ENCODE measurements at places on chromosomes 7 and 10.

DNA sequence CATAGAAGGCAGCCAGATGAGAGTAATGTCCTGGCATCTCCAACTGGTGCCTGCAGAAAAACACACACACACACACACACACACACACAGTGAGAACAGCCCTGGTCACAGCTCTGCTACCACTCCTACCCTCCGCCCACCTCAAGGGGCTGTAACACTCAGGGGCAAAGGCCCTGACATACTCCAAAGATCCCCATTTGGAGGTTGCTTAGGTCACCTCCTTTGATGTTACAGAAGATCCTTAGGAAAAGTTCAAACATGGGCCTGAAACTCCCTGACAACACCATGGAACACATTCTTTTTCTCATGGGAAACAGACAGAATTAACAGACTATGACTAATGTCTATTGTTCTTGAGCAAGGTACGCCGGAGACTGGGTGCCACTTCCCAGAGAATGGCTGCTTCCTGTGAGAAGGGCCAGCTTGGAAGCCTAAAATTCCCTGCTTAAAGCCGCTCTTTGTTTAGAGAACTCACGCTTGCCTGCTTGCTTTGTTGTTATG, 27.7 kb downstream of the DENND11 start:
- DNase-seq: no peak

GRCh38 chr7:105613611-105614330, 32.5 kb upstream of the EFCAB10 start:
- DNase-seq: no peak

- no peak for DNase-seq
These were observed 104.2 kb downstream of the KIF20B start for GRCh38 chr10:89805599-89806013.

GRCh38 chr7:80027611-80028173, 106.9 kb upstream of the GNAI1 start:
- DNase-seq: no peak

GRCh38 chr10:77518241-77518909, 119.2 kb downstream of the KCNMA1 start:
- DNase-seq: no peak

DNA sequence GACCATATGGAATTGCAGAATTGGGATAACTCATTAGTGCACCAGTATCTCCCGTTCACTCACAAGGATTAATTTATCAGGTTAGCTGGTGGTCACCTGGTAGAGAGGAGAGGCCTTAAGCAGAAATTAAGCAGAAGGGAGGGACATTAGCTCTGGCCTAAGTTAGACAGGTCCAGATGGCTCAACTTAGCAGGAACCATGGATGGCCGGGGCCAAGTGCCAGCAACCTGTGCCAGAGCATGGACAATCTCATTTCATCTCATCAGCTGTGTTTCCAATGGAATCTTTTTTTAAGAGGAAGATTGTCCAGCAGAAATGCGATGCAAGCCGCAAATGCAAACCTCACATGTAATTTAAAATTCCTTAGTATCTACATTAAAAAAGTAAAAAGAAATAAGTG, 82.2 kb downstream of the JCAD start:
- DNase-seq: no peak

- no peak for DNase-seq
These were observed 169.9 kb upstream of the PPP2R2D start for GRCh38 chr10:131730771-131731497.

DNA sequence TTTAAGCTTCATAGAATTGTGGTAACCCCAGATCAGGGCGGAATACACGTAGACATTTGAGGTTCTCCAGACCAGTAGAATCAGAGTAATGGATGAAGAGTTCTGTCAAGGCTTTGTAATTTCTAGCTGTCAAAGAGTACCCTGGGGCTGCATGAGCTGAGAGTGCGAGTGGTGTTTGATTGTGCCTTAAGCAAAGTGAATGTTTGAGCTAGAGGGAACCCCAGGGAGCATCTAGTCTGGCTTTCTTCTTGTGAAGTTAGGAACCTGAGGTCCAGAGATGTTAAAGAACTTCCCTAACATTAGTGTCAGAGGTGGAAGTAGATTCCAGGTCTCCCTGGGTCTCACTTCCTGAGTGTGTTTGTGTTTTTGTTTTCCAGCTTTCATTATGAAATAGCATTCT, 212.3 kb upstream of the FZD1 start:
- no peak for DNase-seq

- no peak for DNase-seq
These were observed 24.1 kb downstream of the GET4 start for GRCh38 chr7:900331-901040.

GRCh38 chr7:79988653-79989052, 146.0 kb upstream of the GNAI1 start:
- DNase-seq: no peak

DNA sequence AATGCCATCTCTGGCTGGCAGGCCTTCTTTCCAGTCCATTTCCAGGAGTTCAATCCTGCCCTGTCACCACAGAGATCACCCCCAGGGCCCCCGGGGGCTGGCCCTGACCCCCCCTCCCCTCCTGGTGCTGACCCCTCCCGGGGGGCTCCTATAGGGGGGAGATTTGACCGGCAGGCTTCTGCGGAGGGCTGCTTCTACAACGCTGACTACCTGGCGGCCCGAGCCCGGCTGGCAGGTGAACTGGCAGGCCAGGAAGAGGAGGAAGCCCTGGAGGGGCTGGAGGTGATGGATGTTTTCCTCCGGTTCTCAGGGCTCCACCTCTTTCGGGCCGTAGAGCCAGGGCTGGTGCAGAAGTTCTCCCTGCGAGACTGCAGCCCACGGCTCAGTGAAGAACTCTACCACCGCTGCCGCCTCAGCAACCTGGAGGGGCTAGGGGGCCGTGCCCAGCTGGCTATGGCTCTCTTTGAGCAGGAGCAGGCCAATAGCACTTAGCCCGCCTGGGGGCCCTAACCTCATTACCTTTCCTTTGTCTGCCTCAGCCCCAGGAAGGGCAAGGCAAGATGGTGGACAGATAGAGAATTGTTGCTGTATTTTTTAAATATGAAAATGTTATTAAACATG, 6.0 kb downstream of the CHPF2 start:
- no peak for DNase-seq

GRCh38 chr7:156456503-156457115, 184.0 kb upstream of the RNF32 start:
- DNase-seq: no peak

GRCh38 chr10:97863808-97864207, 14.2 kb downstream of the GOLGA7B start:
- no peak for DNase-seq

GRCh38 chr10:120614680-120615079, 157.7 kb downstream of the PLPP4 start:
- DNase-seq: no peak

DNA sequence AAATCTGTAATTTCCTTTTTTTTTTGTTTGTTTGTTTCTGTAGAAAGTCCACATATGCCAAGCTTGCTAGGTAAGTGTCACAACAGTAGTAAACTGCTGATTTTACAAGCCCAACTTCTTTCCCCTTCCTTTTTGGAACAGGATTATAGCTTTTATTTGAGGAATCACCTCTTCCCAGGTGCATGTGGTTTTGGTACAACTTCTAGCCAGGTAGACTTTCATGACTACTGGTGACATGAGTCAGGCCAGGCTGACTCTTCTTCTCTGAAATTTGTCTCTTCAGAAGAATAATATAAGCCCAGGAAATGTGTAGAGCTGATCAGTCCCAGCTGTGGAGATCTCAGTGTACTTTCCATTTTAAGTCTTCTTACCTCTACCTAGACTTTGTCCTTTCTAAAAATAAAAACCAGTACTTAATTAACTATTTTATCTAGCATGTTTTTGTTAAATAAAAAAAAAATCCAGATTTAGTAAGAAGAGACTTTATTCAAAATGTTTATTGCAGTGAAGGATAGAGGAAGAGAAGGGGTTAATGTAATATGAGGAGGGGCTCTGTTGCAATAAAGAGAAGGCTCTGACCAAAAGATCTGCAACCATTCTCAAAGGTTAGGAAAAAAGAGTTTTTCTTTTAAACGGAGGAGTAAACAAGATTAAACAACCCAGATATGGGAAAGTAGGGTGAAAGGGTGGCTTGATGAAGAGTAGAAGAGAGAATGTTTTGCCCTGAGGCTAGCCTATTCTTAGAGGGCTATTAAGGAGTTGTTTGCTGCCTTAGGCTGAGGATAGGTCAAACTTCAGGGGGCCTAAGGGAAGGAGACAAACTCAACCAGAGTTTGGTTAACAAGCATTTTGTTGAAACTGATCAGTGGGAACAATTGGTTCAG, 664.2 kb downstream of the SORCS1 start:
- no peak for DNase-seq

DNA sequence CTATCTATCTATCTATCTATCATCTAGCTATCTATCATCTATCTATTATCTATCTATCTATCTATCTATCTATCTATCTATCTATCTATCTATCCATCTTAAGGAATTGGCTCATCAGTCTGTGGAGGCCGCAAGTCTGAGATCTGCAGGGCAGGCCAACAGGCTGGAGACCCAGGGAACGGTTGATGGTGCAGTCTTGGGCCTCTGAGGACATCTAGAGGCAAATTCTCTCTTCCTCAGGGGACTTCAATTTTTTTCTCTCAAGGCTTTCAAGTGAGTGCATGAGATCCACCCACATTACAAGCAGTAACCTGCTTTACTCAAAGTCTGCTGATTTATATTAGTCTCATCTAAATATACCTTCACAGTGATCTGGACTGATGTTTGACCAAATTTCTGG, 197.0 kb downstream of the GLRX3 start:
- DNase-seq: no peak

DNA sequence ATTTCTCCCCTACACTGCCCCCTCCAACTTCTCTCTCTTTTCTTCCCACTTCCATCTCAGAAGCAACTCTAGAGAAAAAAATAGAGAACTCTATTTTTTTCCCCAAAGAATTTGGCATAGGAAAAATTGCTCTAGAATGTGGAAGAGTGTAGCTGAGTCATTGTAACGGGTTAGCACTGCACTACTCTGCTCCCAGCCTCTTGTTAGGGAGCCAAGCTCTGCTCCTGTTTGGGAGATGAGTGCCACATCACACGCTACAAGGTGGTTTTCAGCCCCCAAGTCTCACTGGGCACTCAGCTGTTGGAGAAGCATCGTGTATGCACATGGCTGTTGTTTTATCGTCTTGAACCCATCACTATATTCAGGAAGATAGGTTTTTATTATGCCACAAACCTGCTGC, 136.4 kb downstream of the BMPER start:
- DNase-seq: no peak

- DNase-seq: no peak
These were observed 61.7 kb upstream of the CDK13 start for GRCh38 chr7:39888171-39888853.

- no peak for DNase-seq
These were observed 8.8 kb upstream of the STMP1 start for GRCh38 chr7:135653340-135654080.

DNA sequence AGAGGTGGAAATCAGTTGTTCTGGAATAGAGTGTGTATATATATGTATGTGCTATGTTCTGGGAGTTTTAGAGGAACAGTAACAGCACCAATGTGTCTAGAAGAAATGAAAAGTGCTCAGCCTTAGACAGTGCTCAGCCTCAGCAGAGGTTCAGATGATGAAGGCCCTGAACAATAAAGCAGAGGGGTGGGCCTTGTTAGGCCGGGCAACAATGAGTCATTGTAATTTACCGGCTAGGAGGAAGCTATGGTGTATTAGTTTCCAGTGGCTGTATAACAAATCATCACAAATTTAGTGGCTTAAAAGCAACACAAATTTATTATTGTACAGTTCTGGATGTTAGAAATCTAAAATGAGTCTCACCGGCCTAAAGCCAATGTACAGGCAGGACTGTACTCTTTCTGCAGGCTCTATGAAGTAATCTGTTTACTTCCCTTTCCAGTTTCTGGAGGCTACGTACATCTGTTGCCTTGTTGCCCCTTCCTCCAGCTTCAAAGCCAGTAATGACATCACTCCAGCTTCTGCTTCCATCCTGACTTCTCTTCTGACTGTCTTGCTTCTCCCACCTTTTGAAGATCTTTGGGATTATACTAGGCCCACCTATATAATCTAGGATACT, 84.6 kb downstream of the CH25H start:
- DNase-seq: no peak

DNA sequence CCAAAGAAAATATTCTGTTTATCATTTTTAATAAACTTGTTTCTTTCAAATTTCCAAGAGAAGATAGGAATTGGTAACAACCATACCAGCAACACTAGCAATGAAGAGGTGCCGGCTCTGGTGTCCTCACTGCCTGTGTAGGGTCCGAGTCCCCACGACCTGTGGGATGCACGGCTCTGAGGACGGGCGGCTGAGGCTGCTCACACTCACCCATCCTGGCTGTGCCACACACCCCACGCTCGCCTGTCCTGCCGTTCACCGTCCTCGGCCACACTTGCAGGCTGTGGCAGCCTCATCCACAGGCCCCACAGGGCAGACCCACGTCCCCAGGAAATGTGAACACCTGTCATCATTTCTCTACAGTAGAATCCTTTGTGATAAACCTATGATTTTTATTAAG, 48.2 kb upstream of the DPYSL4 start:
- DNase-seq: no peak

DNA sequence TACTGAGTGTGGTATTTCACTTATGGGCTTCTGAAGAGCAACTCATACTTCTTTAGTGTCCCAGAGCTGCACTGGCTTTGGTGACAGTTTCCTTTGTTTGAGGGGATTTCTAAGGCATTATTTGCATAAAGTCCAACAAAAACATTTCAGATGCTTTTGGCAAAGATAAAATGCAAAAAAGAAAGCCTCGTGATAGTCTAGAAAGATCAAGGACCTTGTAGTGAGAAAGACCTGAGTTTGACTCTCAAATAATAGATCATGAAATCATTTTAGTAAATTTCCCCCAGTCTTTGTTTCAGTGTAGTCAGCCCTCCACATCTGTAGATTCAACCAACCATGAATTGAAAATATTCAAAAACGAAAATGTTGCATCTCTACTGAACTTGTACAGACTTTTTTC, 107.4 kb downstream of the EEPD1 start:
- DNase-seq: no peak

- DNase-seq: no peak
These were observed 225.2 kb downstream of the MLLT10 start for GRCh38 chr10:21759232-21759631.

GRCh38 chr10:88507404-88507803, 75.7 kb downstream of the RNLS start:
- DNase-seq: no peak

GRCh38 chr7:111333010-111333409, 229.3 kb downstream of the IMMP2L start:
- no peak for DNase-seq

- no peak for DNase-seq
These were observed 90.2 kb downstream of the UBE3C start for GRCh38 chr7:157228864-157229422.

GRCh38 chr7:131164025-131164925, 163.4 kb upstream of the MKLN1 start:
- no peak for DNase-seq

- DNase-seq: no peak
These were observed 20.0 kb downstream of the MYO1G start for GRCh38 chr7:44958645-44959344.

- DNase-seq: no peak
These were observed 98.2 kb downstream of the MAPK8 start for GRCh38 chr10:48404646-48405045.

DNA sequence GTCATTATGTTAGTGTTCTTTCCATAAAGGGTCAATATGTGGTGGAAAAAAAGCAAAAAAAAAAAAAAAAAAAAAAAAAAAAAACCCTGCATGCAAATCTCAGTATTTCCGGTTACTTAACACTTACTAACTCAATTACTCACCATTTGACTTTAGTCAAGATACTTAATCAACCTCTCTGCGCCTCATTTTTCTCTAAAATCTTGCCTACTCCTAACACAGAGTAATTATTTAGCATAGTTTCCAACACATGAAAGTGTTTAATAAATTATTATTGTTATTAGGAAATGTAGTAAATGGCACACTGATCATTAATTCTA, 27.8 kb downstream of the PPP1R3A start:
- DNase-seq: no peak

Data from osteocyte (in vitro differentiated cells).